GM23338 (cell line): ENCODE measurements at places on chromosomes 13 and 19. TPM values are rescaled to one million over a fixed set of nuclear protein-coding genes. Genes with fewer than 3 reads are reported as not detected.

DNA sequence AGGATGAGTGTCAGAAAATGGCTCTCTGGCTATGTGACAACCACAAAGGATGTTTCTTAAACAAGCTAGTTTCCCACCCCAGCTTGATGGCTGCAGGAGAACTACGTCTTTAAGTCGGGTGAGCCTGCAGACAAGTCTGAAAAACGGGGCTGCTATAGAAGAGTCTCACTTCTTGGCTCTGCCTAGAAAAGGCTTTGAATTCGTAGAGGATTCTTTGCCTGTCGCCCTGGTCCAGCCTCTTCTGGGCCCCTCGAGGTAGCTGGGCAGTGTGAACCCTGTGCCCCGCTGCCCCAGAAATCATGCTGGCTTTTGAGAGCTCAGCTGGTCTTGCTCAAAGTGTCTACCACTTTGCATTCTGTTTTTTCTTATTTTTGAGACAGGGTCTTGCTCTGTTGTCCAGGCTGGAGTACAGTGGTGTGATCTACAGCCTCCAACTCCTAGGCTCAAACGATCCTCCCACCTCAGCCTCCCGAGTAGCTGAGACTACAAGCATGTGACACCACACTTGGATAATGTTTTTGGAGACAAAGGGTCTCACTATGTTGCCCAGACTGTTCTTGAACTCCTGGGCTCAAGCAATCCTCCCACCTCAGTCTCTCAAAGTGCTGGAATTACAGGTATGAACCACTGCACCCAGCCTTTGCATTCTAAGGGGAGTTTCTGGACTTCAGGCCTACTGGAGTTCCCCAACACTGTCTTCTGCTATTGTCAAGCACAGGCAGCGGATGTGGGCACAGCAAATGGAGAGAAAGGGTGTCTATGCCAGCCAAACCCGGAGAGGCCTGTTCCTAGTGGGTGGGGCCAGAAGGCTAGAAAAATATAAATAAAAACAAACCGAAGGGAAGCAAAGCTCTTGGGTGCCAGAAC, 6.5 kb downstream of the CEBPA start:
- no peak for DNase-seq
- H3K36me3 ChIP-seq = no peaks in the 10 kb centered on the region
- peaks cover 17% of the 10 kb centered on the region for H3K27me3 ChIP-seq
- H3K27ac ChIP-seq = no peak overlapping the region

- no peak overlapping the region for H3K27ac ChIP-seq
- H3K4me3 ChIP-seq = no peak overlapping the region
- H3K27me3 ChIP-seq = no peaks in the 10 kb centered on the region
- H3K36me3 ChIP-seq = peaks cover 37% of the 10 kb centered on the region; the same call in 1 of the 2 replicates
Measured at GRCh38 chr13:36986462-36987240, 12.5 kb downstream of the ALG5 start.

DNA sequence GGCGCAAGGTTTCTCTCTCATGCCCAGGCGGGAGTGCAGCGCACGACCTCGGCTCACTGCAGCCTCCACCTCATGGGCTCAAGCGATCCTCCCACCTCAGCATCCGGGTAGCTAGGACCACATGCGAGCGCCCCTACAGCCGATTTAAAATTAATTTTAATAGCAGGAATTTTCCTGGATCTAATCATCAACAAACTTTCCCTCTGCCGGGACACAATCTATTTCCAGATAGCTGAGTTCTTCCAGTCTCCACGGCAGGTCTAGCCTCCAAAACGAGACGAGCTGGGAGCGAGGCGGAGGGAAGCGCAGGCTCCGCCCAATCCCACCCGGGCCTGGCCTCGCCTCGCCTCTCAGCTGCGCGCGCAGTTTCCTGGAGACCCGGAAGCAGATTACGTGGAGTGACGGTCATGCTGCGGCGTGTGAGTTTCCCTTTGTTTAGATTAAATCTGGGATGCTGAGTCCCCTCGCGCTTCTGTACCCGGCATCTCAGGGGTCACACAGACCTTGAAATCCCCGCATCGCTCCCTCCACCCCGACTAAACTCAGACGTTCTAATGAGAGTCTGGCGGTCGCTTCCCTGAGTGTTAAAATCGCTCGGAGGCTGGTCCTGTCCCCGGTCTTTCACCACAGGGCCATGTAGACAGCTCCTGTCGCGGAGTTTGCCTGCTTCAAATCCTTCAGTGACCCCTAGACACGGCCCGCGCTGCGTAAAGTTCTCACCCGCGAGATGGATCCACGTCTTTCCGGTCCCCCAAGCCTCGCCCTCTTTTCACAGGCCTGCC, at the start of gene ZNF880:
ZNF880 (plus strand) TSS at position 365 of the 782 bp plus-strand sequence; CDS start at position 408, 43 bp downstream.
- peak; percentile 98 for DNase-seq
- H3K27ac ChIP-seq = peak within 1 kb of the TSS; percentile 93
- 0 out of 2 replicates have a peak, but pooled peaks cover 4% of the 10 kb centered on the region for H3K4me1 ChIP-seq
- peaks cover 41% of the 10 kb centered on the region for H3K36me3 ChIP-seq
- no peaks in the 10 kb centered on the region for H3K27me3 ChIP-seq
- peak within 1 kb of the TSS; percentile 68 for H3K4me3 ChIP-seq

DNA sequence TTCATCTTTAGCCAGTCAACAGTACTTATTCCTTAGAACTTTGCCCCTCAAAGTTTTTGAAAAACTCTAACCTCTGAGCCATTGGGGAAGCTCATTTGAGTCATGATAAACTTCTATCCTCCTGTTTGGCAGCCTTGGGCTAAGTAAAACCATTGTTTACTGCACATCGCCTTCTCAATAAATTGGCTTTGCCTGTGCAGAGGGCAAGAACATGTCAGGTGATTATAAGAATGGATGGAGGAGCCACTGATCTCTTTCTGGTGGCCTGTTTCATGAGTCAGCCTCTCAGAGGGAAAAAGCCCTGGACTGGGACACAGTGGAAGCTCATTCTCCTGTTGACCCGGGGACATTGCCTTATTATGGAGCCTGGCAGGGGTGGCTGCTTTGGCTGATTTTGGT, 19.4 kb upstream of the PSG4 start:
- H3K4me1 ChIP-seq = no peaks in the 10 kb centered on the region
- H3K4me3 ChIP-seq = no peak overlapping the region
- H3K27me3 ChIP-seq = no peaks in the 10 kb centered on the region
- no peak overlapping the region for H3K27ac ChIP-seq
- DNase-seq = no peak

DNA sequence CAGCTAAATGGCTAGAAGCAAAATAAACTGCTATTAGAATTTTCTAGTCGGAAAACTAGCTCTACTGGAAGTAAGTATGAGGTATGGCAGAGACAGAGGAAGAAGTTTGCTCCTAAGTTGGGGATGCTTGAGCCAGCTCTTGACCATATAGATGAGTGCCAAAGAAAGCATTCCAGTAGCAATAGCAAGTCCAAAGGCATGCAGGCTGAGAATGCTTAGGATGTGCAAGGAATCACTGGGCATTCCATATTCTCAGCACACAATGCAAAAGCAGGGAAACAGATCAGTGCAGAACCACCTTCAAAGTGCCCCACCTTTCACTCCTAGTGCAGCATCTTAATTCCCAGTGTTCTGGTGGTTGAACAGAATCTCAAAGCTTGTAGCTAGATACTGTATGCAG, 32.9 kb downstream of the SERTM1 start:
- no peaks in the 10 kb centered on the region for H3K27me3 ChIP-seq
- no peak for DNase-seq
- no peak overlapping the region for H3K4me3 ChIP-seq
- no peaks in the 10 kb centered on the region for H3K36me3 ChIP-seq
- no peaks in the 10 kb centered on the region for H3K4me1 ChIP-seq

DNA sequence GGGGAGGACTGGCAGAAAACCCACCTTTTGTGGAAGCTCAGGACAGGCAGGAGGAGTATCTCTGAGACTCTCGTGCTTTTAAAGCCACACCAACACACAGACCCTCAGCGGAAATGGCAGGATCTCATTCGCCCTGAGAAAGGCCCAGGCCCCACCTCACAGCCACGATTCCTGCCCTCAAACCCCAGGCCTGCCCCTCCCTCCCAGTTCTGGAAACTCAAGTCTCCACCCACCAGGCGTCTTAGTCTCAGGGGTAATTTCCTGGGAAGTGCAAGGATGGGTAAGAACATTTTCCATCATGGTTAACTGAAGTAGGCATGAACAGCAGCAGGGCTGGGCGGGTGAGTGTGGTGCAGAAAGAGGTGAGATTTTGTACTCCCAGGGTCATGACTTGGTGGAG, 8.0 kb upstream of the PDE4C start:
- H3K36me3 ChIP-seq = no peaks in the 10 kb centered on the region
- no peak overlapping the region for H3K27ac ChIP-seq
- H3K4me3 ChIP-seq = no peak overlapping the region
- H3K27me3 ChIP-seq = no peaks in the 10 kb centered on the region
- peaks cover 21% of the 10 kb centered on the region for H3K4me1 ChIP-seq

- no peak overlapping the region for H3K27ac ChIP-seq
- 0 out of 2 replicates have a peak, but pooled peaks cover 9% of the 10 kb centered on the region for H3K4me1 ChIP-seq
- no peaks in the 10 kb centered on the region for H3K36me3 ChIP-seq
Measured at GRCh38 chr19:46521241-46521868, 25.7 kb upstream of the PNMA8B start.

POU2F2 gene
- polyA plus RNA-seq = 4.6 and 5.1 TPM in 2 replicates
